NCI-H1092 treated with DMSO at 0.1 percent for 48 hours (cell line): ENCODE measurements at places on chromosomes 7 and 10.

- DNase-seq, result no peak
These were observed 189.9 kb downstream of the PPP1R9A start for GRCh38 chr7:95097291-95097690.

GRCh38 chr7:127913686-127914085 lies 117.6 kb downstream of the LRRC4 start:
- no peak for DNase-seq

DNA sequence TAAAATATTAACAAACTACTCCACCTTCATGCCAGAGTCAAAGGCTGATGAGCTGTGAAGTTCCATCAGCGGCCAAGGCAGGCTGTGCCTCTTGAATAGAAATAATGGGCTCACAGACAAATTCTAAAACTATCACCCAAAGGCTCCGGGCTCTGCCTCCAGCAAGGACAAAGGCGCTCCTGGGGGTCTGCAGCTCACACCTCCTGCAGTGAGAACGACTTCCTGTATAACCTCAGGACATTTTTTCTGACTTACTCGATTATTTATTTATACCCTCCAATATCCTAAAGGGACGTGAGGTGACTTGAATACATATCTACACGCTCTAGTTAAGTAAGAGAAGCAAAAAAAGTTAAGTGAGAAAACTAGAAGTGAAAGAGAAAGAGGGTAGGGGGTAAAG lies 500.7 kb downstream of the CCSER2 start:
- no peak for DNase-seq

- peak; percentile 30 for DNase-seq
These were observed 321.2 kb downstream of the FRMD4A start for GRCh38 chr10:14009371-14010100.

DNA sequence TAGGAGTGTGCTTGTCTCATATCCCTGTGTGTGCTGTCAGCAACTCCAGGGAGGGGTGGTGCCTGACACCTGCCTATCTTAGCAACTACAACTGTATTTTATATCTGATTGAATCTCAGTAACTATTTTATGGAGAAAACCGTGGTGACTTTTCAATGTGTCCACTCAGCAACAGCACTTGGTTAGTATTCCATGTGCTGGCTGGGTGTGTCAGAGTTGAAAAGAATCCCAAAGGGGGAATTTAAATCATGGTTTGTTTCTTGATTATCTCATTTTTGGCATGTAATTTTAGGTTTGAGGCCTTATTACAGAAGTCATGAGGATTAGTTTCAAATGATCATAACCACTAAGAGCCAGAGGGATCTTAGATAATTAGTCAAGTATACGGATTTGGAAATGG lies 425.7 kb upstream of the FZD8 start:
- DNase-seq, result no peak

GRCh38 chr10:122165484-122166276 lies 105.4 kb upstream of the BTBD16 start:
- DNase-seq, result peak; percentile 23

GRCh38 chr10:929960-930624 lies 1.4 kb downstream of the LARP4B start:
- DNase-seq, result no peak

DNA sequence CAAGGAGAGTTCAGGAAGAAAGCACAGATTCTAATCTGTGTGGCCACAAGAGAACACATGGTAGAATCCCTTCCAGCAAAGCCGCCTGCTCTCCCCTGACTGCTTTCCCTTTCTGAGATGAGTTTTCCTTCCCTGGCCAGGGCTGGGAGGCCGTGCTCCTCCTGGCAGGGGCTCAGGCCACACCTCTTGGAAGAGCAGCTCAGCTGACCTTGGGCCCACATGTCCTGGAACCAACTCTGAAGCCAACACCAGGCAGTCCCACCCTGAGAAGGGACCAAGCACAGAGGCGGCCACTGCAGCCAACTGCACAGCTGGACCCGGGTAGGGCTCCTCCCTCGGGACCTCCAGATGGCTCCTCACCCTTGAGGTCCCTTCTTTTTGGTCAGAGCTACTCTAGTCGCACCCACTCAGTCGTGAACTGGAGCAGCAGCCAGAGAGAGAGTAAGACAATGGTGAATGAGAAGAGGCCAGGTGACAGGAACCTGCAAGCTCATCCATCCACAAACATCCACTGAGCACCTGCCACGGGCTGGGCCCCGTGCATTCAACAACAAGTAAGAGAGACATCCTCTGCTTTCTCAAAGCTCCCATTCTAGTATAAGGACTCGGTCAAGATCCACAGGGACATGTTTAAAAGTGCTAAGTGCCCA lies 40.3 kb downstream of the FAM53B start:
- DNase-seq, result no peak

DNA sequence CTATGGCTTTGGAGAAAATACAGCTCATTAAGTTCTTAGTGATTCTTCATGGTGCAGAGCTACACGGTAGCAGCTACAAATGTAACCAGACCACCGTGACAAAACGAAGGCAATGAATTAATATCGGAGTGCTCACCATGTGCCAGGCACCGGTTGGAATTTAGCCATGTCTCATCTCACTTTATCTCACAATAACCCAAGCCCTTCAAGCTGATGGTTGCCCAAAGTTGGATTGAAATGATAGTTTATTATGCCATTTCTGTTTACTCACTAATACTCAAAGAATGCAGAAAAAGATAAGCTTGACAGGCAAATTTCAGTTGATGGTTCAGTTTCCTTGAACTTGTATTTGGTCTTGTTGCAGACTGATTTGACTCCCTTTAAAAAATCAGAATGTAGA lies 312.6 kb downstream of the SKIDA1 start:
- no peak for DNase-seq

DNA sequence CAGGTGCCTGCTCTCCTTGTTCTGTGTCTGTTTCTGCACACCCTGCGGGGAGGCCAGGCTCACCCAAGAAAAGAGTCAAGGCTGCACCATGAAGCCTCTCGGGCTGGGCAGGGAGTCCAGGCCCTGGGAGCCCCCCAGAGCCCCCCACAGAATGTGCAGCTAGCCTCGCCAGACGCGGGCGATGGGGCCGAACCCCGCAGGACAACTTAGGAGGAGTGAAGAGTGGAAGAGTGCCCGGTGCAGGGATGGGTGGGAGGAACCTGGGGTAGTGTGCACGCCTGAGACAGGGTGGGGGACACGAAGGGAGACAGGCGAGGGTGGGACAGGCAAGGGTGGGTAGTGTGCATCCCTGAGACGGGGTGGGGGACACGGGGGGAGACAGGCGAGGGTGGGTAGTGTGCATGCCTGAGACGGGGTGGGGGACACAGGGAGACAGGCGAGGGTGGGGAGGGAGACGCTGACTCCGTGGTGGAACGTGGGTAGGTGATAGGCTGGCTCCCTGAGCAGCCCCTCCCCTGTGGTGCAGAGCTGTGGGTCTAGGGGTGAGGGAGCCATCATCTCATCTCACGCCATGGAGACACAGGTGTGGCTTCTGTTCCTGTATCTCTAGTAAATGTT lies 615.4 kb downstream of the DNAJB6 start:
- DNase-seq, result no peak
